Vagina (tissue), 2 donors: ENCODE measurements at places on chromosomes 6 and 20.

DNA sequence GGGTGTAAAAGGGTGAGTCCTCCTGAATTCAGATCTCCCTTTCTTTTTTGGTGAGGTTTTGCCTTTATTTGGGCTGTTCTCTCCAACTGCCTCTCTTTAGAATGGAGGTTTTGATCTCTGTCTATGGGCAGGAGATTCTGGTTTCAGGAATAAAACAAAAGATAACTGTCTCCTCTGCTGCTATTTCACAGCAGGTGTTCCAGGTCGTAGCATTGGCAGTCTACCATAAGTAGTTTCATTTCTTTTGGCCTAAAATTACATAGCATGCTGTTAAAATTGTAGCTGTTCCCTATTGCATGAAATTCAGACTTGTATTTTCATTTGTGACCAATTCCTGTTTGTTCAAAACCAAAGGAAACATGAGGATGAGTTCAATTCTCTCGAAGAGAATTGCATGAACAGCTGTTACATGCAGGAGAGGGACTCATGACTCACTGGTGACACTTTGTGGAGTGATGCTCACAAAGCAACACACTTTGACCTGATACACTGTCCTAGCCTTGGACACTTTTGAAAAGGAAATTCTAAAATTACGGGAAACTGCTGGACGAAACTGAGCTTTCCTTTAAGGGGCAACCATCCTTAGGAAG is 76.8 kb upstream of the SIRPG start:
- no peak for DNase-seq

DNA sequence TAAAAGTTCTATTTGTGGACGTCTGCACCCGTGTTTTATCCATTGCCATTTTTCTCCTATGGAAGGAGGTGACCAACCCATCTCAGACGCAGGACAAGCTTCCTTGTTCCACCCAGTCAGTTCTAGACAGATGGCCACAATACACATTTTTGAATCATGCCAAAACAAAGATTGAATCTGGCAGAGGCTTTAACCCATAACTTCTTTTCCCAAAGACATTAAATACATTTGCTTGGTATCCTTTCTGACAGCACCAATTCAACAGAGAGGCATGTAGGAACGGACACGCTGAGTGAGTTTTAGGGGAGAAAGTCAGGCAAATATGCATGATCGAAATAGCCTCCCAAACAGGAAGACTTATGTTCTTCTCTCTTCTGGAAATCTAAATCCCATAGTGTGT is 552.7 kb upstream of the AGPAT4 start:
- peak; percentile 13 for DNase-seq

GRCh38 chr20:19492116-19492515 is 265.9 kb upstream of the RIN2 start:
- DNase-seq: no peak

DNA sequence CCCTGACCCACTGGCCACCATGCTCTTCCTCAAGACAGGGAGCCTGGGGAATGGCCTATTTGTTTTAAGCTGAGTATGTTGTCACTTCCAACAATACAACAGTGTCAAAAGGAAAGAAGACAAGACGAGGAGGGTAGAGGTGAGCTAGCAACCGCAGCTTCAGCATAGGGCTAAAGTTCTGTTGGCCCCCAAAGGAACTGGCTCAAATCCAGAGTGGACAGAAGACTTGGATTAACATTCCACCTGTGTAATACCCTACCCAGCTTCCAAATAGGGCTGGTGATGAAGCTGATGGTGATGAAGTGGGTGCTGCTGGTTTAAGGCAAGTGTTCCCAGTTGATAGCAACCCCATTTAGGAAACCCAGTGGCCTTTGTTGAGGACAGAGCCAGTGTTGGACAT is 31.7 kb upstream of the KCNK5 start:
- DNase-seq: no peak

DNA sequence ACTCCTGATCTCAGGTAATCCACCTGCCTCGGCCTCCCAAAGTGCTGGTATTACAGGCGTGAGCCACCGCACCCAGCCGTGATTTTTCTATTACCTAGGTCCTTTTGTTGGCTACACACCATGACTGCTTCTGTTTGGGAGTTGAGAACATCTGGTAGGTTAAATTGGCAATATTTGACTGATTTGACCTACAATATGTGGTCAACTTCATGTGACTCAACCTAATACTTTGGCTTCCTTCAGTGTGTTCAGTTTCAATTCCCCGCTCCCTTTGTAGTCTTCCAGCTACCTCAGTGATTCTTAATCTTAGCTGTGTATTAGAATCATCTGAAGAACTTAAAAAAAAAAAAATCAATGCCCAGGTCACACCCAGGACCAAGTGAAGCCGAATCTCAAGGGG is 47.4 kb downstream of the MYB start:
- DNase-seq: no peak

GRCh38 chr6:84836366-84836765 is 72.0 kb upstream of the TBX18 start:
- no peak for DNase-seq

GRCh38 chr20:48563191-48563870 is 264.5 kb downstream of the PREX1 start:
- DNase-seq: no peak

- DNase-seq: peak; percentile 90
These were observed 559 bp downstream of the APMAP start for GRCh38 chr20:24991897-24992486.

GRCh38 chr6:117992856-117993255 is 85.8 kb downstream of the SLC35F1 start:
- DNase-seq: no peak

- no peak for DNase-seq
These were observed 237.1 kb downstream of the UST start for GRCh38 chr6:148983966-148984365.

DNA sequence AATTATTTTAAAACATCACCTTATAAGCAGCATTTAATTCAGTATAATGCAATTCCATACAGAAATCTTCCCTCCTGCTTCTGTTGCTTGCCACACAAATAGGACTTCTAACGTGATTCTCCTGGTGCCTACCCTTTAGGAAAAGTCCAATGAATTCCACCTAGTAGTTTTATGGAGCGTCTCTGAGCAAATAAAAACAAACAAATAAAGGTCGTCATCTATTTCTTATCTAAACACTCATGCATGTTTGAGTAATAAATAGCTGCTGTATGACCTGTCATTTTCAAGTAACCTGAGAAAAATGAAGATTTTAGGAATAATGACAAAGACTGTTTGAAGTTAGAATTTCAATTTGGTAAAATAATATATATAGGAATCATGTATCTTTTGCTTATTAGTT is 102.7 kb downstream of the BMP5 start:
- no peak for DNase-seq

GRCh38 chr6:126039284-126039683 is 52.9 kb downstream of the TRMT11 start:
- DNase-seq: no peak

DNA sequence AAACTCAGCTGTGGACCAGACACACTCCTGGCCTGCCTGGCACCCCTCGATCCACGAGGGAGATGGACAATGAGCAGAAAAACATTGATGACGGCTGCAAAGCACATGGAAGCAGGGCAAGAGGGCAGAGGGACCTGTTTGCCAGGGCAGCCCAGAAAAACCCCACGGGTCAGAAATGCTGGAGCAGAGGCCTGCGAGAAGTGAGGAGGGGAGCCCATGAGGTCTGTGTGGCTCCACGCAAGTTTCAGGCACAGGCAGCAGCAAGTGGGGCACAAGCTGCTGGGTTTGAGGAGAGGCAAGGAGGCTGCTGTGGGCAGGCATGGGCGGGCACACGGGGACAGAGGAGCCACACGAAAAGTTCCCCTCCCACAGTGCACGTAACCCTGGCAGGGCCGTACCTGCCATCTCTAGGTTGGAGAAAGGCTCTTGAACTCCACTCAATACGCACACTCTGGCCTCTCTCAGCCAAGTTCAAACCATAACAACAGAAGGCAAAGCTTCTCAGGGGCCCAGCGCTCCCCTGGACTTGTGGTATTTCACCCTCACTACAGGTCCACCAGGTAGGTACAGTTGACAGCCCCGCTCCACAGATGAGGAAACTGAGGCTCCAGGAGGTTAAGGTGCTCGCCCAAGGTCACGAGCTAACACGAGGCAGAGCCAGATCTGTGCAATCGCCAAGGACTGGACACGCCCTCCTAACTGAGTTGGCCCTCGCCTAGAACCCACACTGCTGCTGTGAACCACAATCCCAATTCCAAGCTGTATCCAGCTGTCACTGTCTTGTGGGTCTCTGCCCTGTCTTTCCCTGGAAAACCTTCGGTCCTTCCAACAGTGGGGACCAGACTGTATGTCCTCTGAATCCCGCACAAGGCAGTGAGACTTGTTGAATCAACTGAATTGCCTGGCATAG is 108.2 kb downstream of the NOL4L start:
- no peak for DNase-seq

DNA sequence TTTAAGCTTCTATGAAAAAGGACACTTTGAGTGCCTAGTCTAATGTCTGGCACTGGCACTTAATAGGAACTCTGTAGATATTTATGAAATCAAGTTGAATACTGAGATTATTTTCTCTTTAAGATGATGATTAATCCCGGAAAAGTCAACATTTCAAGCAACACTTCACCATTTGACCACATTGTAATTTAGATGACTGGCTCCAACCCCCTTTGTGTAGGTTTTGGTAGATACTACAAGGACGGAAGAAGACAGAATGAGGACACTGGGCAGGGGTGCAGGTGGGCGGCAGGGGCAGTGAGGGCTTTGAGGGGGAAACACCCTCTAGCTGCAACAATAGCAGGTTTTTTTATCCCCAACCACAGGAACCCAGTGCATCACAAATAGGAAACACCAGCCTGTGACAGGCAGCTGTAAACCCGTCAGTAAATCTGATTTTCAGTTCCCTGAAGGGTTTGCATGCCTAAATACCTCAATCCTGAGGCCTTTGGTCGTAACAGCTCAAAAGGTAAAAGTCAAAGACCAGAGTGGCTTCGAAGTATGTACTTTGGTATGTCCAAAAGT is 4.6 kb downstream of the DTNBP1 start:
- no peak for DNase-seq

DNA sequence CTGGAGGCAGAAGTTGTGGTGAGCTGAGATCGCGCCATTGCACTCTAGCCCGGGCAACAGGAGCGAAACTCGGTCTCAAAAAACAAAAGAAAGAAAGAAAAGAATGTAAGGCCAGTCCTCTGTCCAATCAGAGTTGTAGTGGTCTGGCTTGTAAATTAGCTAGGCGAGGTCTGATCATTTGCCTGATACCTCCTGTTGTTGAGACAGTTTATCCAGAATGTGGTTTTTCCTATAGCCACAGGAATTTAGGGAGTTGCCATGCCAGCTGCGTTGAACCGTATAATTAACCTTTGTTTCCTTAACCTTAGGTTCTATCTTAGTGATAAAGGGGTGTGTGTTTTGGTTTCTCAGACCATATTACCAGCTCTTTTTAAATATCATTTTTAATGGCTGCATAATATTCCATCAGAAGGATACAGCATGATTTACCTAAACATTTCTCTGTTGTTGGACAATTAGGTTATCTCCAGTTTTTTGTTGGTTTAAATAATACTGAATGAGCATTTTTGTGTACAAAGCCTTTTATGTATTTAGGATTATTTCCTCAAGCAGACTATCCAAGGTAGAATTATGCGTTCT is 11.7 kb upstream of the PPARD start:
- peak; percentile 4 for DNase-seq

GRCh38 chr6:75296811-75297779 is 12.5 kb upstream of the TMEM30A start:
- DNase-seq: no peak

DNA sequence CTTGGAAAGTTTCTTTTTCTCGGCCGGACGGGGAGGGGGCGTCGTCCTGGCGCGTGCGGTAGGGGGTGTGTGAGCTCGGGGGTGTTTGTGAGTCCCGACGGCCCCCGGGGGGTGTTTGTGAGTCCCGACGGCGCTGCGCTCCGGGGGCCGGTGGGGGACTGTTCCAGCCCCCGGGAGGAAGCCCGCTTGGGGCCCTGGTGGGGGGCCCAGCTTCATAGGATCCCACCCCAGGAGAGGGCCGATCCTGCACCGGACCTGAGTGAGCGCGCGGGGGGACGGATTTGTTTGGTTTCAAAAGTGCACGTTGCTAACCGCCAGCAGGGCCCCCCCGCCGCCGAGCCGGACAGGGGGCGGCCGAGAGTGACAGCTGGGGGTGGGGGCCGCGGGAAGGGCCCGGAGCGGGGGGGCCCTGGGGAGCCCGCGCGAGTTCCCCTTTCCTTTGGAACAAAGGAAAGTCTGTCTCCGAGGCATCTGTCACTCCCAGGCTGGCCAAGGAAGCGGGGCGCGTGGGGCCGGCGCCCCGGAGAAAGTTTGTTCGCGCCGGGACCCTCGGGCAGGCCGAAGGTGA is 485 bp downstream of the TGIF2 start:
- no peak for DNase-seq

GRCh38 chr6:4435981-4436445 is 300.6 kb upstream of the ECI2 start:
- DNase-seq: no peak

DNA sequence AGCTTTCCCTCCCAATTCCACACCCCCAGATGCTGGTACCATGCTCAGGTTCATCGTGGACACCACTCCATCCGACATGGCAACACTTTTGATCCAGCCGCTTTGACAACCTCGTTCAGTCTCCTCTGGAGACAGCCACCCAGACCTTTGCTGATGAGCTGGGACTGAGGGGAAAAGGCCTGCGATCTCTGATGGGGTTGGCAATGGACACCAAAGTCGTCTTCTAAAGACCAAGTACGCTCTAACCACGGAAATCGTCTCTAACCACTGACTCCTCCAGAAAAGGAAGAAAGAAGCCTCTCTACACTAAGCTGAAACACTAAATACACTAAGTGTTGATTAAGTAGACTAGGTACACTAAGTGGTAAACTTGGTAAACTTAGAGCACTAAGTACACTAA is 26.1 kb upstream of the HLA-E start:
- no peak for DNase-seq

DNA sequence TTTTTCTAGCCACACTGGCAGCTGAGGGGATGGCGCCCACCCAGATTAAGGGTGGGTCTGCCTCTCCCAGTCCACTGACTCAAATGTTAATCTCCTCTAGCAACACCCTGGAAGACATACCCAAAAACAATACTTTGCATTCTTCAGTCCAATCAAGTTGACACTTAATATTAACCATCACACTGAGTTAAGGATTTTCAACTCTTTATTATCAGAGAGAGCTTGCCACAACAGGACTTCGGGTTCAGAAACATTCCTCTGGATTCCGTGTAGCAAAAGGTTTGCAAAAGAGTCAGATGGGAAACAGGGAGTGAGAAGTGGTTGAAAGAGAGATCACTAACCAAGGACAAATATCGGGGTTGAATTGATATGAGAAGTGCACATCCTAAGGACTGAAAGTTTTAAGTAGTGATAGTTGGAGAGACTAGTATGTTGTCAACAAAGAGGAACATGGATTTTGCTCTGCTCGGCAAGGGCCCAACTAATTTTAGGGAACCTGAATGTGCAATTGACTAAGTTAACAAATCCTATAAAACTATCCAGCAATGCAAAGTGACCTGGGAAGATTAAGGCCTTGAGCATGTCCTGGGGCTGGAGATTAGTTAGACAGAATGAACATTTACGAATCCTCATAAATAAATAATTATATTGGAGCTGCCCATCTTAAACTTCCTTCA is 137.0 kb upstream of the TENT5A start:
- DNase-seq: no peak

DNA sequence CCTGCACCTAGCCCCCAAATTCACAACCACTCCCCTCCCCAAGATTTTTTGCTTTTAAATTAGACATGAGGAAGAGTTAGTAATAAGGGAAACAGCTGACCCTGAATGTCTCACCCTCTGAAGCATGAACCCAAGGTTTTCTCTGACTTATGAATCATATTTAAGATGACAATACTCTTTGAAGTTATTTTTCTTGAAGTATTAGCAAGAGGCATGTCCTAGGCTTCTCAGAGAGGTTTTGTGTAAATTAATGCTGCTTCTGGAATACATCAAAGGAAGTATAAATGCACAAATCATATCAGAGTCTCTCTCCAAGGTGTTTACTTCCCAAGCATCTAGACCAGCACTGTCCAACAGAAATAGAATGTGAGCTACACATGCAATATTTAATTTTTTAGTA is 408.1 kb upstream of the MARCKS start:
- DNase-seq: no peak
